ENCODE measurements at places on chromosomes 11 and 22.

- no peak for DNase-seq
These were observed 123.6 kb downstream of the TRIM44 start for GRCh38 chr11:35786188-35786587.

DNA sequence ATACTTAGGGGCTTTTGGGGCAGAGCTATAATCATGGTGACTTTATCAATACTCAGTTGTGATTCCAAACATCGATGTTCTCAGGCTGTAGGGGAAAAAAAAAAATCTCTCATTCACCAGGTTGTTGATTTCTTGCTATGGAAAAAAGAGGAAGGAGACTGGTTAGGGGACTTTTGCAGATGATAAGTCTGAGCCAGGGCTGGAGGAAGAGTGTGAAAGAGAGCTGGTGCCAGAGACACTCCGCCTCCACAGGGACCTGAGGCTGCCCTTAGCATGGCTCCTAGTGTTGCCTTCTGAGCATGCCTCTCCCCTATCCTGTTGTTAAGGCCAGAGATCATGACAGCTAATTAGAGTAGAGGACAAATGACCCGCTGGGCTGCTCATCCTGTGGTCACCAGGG, 16.9 kb downstream of the UPB1 start:
- no peak for DNase-seq

DNA sequence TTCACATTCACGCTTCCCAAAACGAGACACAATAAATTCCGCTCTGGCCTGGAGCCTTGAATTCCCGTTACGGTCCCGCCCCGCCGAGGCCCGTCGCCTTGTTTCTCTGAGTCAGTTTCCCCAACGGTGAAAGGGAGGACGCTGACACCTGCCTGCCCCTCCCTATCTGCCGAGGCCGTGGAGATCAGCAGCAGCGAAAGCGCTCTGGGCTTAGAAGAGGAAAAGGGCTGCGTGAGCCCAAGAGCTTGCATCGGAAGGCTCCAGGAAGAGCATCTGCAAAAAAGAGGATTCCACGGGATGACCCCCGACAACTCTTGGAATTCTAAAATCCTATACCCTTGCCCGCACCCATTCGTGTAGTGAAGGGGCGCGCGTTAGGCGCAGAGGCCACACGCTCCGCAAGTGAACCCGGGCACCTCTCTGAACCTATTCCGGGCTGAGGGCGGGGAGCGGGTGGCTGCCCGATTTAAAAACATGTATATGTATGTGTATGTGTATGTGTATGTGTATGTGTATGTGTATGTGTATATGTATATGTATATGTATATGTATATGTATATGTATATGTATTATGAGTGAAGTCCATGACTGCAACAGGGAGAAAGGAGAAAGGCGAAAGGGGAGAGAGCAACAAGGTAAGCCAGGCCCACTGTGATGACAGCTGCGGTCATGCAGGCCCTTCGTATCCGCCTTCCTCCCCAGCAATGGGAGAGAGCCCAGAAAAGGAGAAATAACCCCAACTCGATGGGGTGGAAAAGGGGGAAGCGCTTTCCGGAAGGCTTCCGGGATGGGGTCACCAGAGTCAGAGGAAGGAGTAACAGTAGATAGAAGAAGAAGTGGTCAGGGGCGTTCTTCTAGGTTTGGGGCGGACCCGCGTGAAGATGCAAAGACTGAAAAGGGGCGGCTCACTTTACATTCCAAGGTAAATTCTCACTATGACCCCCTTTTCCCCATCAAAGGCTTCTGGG, 948 bp upstream of the MRTFA start:
- DNase-seq = peak; percentile 45

DNA sequence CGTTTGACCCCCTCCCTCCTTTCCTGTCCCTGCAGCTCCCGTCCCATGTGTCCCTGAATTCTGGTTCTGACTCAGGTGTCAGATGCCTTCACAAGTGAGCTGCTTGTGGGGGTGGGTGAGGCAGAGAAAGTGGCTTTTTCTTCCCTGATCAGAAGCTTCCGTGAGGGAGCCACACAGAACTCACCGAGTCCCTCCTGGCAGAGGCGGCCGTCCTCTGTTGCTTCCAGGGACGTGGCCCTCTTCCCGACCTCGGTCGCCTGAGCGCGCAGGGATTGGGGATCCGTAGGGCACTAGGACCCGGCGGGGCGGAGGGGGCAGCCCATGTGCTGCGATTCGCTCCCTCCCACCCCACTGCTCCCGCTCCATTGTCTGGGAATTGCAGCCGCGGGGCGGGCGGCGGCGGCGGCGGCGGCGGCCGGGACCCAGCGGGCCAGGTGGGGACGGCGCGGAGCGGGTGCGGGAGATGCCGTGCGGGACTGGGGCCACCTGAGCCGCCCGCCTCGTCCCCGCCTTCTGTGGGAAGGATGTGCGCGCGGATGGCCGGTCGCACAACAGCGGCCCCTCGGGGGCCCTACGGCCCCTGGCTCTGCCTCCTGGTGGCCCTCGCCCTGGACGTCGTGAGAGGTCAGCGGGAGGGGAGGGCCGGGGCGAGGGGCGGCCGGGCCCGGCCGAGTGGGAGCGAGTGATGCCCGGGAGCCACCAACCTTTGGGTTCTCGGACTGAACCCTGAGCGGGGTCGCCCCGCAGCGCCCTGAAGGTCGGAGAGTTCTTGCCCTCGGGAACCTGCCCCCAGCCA, at the start of gene TMEM132A:
TMEM132A (plus strand) TSS at position 351 of the 796 bp plus-strand sequence; CDS start at position 525, 174 bp downstream.
- no peak for DNase-seq

- DNase-seq = no peak
These were observed 21.9 kb upstream of the CYB5R3 start for GRCh38 chr22:42670921-42671709.

GRCh38 chr11:96964661-96965060, 574.8 kb downstream of the JRKL start:
- no peak for DNase-seq

- DNase-seq = no peak
These were observed 21.3 kb downstream of the CBX7 start for GRCh38 chr22:39130892-39131855.

- no peak for DNase-seq
These were observed 411.5 kb upstream of the DDI1 start for GRCh38 chr11:103624708-103625623.

- DNase-seq = no peak
These were observed 4.7 kb downstream of the NXPE2 start for GRCh38 chr11:114683007-114683406.

GRCh38 chr22:36873614-36874308, 13.0 kb downstream of the NCF4 start:
- DNase-seq = no peak

Data from activated T-cell treated with anti-CD3 and anti-CD28 coated beads for 1 hour (primary cell).